ENCODE measurements at places on chromosomes 3 and 15.

DNA sequence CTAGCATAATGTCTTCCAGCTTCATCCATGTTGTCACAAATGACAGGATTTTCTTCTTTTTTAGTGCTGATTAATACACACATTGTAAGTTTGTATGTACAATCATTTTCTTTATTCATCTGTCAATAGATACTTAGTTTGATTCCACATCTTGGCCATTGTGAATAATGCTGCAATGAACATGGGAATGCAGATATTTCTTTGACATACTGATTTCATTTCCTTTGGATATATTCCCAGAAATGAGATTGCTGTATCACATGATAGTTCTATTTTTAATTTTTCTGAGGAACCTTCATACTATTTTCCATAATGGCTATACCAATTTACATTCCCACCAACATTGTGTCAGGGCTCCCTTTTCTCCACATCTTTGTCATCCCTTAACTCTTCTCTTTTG lies 117.9 kb downstream of the MEIS2 start:
- no peak for DNase-seq

GRCh38 chr3:171809861-171810628 lies at the start of gene PLD1:
TSS of gene PLD1 (minus strand) at chr3:171810483. CDS start at chr3:171738051, 72,432 bp downstream.
- peak; percentile 90 for DNase-seq

DNA sequence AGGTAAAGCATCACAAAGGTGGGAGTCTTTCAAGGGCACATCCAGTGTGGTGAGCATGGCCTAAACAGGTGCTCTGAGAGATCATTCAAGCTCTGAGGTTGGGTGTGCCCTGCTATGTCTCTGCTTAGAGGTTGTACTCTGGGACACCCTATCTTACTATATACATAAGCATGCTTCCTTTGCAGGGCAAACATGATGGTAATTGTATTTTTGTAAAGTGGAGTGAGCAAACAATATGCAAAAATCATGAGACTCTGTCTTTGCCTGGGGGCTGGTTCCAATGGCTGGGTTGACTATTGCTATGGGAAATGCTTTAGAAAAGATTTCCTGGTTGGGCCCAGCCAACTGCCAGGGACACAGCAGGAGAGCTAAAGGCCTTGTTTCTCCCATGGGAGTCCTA lies 315.1 kb upstream of the TLE3 start:
- DNase-seq, result no peak

- DNase-seq, result no peak
These were observed 400.2 kb upstream of the ATP11B start for GRCh38 chr3:182393151-182393550.

DNA sequence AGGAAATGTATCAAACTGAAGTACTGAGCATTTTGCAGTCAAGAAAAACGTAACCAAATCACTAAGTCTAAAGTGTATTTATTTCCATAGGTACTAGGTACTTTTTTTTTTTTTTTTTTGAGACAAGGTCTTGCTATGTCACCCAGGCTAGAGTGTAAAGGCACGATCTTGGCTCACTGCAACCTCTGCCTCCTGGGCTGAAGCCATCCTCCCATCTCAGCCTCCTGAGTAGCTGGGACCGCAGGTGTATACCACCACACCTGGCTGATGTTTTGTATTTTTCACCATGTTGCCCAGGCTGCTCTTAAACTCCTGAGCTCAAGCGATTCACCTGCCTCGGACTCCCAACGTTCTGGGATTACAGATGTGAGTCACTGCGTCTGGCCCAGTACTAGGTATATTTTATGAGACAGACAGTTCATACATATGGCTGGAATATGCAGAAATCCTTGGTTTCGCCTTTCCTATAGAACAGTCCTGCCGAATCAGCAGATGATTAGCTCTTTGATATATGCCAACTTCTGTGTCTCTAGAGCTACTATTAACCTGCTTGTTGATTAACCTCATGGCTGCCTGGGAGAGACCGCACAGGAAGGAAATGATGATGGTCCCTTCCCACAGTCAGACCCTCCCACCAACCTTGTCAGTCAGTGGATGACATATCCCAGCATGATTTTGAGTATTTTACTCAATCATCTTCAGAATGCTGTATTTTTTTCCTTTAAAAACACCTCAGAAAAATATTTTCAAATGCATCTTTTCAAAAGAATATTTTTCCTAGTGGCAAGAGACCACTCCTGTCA lies 32.3 kb downstream of the TMOD3 start:
- DNase-seq, result peak; percentile 71

DNA sequence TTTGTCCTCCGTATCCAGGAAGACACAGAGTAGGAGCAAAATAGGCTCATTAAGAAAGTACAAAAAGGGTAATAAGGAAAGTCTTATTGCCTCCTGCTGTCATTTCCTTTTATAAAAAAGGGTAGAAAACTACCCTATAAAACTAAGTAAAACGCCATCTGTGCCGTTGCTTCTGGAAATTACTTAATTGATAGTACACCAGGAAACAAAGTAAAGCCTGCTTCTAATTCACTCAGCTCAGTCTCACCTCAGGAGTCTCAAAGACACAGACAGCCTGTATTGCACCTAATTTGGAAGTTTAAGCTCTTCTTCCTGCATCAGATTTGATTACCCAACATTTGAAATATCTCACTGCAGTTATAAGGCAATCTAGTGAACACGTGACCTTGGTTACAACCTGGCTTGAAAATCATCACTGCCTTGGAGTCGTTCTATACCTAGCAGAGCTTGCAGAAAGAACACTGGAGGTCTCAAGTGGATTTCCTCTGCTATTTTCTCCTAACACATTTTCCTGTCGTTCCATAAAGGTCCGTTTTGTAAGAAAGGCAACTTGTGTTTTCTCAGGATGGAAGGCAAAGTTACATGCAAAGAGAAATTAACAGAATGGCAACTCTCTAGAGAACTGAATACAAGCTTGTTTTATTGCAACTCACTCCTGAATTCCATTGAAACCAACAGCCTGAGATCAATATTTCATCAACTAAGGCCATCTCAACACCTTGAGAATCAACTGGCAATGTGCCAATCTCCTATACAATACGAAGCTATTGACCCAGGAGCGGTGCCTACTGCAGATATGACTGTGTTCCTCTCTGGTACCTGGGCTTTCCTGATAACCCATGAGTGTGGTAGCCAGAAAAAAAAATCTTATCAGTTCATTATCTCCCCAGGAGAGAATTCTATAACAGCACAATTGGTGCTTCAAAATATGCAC lies 203.3 kb upstream of the LMCD1 start:
- no peak for DNase-seq

DNA sequence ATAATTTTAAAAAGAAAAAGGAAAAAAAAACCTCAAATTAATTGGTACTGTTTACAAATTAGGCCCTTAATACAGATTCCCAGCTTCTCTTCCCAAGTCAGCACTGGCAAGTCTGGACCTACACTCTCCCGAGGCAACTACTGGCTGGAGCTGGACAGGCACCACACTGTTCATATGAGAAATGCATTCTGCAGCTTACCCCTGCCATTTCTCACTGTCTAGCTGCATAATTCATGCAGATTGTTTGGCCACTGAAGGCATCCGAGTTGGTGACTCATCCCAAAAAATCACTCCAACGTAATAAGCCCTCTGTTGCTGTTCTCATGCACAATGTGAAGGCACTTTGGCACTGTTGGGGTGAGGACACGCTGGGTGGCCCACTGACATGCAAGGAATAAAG lies 45.3 kb downstream of the ROPN1B start:
- no peak for DNase-seq

DNA sequence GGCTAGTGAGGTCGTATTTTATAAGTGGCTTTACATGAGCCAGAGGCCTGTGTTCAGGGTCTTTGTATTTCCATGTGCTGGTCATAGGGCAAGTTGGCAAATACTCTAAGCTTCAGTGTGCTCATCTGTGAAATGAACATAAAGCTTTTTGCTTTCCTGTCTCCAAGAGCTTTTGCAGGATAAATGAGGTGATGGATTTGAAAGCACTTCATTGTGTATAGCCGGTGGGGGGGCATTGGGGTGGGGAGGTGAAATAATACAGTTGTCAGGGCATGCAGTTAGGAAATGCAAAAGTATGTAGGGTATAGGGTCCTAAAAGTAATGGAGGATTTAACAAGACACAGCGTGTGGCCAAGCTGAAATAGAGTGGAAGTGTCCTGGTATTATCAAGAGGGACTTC lies 67.7 kb downstream of the ARNT2 start:
- DNase-seq, result no peak

DNA sequence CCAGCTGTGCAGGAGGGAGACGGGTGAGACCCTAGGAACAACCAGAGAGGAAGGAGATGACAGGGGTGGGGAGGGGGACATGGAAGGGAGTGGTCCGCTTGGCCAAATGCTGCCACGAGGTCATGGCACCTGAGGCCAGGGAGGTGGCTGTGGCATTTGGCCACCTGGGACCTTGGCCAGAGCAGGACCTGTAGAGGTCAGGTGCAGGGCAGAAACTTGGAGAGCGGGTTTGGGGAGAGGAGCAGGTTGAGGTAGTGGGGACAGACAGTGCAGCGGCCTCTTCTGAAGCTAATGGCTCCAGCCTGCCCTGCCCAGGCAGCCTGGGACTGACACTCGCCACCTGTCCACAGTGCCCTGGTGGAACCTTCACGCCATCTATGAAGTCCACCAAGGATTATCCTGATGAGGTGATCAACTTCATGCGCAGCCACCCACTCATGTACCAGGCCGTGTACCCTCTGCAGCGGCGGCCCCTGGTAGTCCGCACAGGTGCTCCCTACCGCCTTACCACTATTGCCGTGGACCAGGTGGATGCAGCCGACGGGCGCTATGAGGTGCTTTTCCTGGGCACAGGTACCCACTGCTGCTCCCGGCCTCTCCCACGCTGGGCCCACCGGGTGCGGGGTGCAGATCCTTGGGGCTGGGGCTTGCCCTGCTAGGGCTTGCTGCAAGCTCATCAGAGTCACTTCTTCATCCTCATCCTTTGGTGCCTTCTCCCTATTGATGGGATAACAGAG lies 7.0 kb upstream of the GNAT1 start:
- DNase-seq, result no peak

DNA sequence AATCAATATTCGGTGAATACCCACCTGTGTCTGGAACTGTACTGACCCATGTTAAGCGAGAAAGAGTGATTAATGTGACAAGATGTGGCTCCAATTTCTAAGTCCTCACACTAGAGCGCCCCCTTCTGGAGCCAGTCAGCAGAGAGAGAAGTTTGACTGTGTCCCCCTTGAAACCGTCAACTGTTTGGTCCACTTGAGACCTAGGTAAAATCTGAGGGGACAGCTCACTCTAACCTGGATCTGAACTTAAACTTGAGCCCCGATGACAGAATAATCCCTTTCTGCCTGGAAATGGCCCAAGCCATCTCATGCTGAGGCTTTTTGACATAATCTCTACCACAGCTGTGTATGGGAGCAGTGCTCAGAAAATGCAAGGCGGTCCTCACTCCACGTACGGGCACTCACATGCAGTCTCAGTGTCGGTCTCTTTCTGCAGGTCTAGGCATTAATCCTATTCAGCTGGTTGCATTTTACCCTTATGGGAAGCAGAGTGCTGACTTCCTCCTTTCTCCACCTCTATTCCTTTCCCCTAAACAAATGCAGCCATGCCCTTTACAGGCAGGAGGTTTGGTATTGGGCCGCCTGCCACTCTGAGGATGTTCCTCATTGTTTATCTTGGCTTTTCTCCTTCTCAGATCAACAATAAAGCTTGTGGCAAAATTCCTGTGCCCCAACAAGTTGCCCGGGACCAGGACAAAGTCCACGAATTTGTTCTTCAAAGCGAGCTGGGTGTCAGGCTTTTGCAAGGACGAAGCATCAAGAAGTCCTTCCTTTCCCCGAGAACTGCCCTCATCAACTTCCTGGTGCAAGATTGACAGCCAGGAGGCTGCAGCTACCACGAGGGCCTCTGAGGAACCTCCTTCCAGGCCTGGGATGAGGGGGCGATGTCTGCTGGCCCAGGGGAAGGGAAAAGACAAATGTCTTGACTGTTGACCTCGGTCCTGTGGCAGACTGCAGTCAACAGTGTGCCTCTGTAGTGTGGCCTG lies 47.5 kb upstream of the LIMD1 start:
- DNase-seq, result peak; percentile 85

DNA sequence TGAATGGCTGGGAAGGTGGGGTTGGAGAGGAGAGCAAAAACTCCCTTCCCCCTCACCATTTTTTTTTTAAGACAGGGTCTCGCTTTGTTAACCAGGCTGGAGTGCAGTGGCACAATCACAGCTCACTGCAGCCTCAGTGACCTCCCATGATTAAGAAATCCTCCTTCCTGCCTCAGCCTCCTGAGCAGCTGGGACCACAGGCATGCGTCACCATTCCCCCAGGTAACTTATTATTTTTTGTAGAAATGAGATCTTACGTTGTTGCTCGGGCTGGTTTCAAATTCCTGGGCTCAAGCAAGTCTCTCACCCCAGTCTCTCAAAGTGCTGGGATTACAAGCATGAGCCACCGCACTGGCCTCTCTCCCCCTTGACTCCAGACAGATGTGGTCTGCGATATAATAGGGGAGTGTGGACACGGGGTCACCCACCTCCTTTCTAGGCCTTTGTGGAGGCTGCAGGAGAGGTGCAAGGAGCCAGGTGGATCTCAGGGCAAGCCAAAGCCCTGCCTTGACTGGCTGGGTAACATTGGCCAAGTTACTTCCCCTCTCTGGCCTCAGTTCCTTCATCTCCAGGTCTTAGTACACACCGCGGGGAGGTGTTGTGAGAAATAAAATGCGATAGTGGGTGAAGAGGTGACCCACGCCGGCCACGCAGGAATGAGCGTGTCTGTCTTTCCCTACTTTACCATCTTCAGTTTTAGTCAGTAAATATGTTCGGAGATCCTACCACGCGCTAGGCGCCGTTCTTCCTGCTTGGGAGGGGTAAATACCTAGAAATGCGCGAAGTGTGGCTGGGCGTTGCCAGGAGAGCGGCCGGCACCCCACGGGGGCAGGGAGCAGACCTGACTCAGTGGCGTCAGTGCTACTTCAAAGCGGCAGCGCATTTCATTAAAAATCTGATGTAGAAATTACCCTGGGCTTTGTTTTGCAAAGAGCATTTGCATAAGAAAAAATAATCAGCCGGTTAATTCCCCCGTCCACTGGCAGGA lies 20.2 kb upstream of the CORO2B start:
- no peak for DNase-seq

DNA sequence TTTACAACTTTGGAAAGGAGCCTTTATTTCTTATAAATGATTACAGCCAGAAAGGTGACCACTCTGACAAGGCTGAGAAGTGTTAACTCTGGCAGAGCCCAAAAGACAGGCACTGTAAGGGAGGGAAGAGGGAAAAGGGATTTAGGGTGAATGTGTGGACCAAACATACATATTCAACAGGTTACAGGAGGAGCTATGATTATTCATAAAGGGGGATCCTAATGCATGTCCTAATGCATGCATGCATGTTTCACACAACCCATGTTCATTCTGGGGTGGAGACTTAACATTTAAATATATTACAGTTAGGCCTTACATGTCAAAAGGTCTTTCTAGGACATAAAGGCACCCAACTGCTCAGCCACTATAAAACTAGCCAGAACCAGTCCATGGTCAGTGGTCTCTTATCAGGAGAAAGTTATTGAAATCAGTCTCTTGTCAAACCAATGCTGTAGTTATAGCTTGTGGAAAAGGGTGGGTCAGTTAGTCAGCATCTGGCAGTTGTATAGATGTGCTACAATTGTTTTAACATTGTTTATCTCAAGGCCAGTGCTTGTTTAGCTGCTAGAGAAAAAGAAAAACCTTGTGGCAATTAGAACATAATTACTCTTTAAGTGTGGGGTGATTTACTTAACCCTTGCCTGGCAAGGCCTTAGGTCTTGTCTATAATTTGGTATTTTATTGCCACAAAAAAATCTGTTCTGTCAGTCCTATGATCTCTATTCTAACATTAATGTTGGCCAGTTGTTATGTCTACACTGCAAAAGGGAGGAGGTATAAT lies 77.5 kb downstream of the RAD18 start:
- DNase-seq, result no peak

Data from suppressor macrophage treated with lipopolysaccharide for 1 hour (primary cell).